ENCODE measurements at places on chromosomes 2 and 18.

DNA sequence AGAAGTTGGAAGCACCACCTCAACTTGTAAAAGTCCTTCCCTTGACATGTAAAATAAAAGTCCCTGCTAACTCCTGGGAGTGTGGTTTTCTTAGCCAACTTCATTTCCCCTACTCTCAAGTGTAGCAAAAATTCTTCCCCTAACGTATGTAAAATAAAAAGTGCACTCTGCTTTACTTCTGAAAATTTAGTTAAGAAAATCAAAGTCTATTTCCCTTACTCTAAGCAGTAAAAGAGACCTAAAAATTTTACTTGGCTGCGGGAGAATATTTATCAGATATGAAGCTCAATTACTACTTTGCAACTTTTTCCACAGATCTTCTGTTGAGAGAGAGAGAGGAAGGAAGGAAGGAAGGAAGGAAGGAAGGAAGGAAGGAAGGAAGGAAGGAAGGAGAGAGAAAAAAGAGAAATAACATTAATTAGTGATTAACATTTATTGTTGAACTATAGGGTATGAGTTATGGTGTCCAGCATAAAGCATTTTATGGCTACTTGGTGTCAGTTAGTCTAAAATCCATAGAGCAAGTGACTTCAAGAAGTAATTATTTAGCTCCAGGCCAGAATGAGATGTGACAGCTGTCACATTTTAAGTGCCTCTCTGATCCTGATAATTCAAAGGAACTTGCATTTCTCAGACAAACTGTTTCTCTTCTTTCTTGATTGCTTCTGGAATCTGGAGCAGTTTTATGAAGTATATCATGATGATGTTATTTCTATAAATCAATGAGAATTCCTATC, 210.3 kb downstream of the TMX3 start:
- DNase-seq: no peak

DNA sequence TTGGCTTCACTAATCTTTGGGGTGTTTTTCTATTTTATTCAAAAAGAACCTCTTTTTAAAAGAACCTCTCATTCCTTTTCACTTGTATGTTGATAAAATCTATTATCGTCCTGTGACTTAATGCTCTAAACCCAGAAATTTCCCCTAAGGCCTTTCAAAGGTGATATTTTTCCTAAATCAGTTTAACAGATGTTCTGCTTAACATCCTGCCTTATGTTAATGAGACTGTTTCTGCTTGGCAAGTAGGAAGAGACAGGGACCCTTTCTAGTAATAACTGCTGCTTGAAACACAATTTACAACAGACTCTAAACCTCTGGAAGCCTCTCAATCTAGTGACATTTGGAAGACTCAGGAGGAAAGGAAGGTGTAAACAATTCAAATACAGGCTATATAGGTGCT, 128.8 kb downstream of the KCNJ3 start:
- DNase-seq: no peak

- no peak for DNase-seq
Observed at GRCh38 chr2:96522304-96523203, 14.0 kb upstream of the ARID5A start.

GRCh38 chr2:21627938-21628337, 504.2 kb downstream of the TDRD15 start:
- DNase-seq: no peak

DNA sequence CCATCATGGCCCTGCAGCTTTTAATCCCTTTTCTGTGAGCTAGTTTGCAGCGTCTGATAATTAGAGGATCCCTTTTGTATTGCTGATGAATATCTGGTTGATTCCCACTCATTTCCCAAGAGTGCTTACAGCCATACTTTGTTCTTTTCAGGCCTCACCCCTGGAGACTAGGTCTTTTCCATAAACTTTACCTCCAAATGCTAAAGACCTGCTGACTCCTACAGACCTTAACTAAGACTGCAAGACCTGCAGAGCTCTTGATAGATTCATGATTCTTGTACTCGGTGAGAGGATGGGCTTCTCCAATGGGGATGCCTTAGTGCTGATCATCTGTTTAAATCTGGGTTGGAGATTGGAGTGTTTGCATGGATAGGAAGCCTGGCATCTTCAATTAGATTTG, 33.1 kb upstream of the DYNAP start:
- no peak for DNase-seq

DNA sequence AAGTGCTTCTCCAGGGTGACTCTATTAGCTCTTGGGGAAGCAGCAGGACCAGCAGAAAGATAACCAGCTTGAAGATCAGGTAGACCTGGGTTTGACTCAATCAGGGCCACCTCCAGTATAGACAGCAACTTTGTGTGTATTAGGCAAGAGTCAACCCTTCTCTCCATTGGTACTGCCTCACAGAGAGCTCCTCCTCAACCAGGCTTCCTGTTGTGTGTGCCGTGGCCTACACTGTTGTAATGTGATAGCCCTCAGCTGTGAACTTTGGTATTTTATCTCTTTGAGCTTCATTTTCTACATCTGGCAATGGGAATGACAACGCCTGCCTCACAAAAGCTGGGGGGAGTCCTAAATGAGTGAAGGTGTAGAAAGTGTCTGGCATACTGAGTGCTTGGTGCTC, 17.0 kb upstream of the MAP3K20 start:
- no peak for DNase-seq

Measured in non-pigmented ciliary epithelial cell (primary cell).